ENCODE measurements at places on chromosomes 16 and 17.

- DNase-seq = no peak
These were observed 98.1 kb upstream of the CDYL2 start for GRCh38 chr16:80902306-80903110.

GRCh38 chr17:67601897-67602296 lies 115.8 kb upstream of the NOL11 start:
- DNase-seq = no peak

GRCh38 chr16:88669980-88670379 lies 7.1 kb upstream of the MVD start:
- no peak for DNase-seq

DNA sequence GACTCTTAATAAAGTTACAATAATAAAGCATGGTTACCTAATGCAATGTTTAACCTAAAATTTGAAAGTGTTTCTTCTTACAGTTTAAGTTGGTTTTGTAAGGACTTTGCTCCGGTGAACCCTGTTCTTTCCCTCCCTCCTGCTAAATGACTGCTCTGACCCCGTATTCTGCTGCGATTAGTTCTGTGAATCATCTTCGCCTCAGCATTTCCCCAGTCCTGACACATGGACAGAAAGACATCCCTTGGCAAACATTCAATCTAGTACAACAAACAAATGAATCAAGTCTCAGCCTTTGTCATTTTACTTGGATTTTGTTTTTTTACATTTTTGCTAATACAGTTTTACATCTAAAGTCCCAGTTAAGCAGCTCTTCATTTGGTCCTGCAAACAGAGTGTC lies 15.4 kb downstream of the KCNJ2 start:
- no peak for DNase-seq

- no peak for DNase-seq
These were observed 40.3 kb downstream of the WNT3 start for GRCh38 chr17:46777943-46778915.

GRCh38 chr17:28327031-28327607 lies 8.1 kb downstream of the TMEM97 start:
- no peak for DNase-seq

DNA sequence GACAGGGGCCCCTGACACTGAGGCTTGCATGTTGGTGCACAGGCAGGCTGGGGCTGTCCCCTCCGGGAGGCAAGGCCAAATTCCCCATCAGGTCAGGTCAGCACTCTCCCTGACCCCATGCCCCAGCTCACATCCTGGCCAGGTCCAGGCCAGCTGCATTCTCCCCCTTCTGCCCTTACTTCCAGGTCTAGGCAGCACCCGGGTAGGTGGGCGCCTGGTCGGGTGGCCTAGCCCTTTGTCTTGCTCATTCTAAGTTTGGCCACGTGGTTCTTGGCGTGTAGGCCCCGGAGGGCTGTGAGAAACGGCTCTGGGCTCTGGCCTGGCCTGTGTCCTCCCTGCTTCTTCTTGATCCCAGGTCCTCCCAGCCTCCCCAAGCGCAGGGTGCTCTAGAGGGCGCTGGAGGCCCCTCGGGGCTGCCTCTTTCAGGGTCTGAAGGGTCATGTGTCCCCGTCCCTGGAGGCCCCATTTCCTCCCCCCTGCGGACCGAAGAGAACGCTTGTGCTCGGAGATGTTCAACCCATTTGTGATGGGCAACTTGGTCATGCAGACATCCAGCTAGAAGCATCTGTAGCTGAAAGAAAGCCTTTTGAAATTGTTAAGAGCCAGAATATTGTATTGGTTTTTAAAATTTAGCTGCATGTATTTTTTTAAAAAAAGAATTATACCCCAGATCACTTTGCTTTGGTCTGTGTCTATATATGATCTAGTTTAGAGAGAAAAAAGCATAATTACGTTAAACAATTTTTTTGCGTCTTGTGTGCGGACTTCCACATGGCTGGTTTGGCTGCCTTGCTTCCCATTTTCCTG lies 6.7 kb downstream of the BAHCC1 start:
- no peak for DNase-seq

- DNase-seq = no peak
These were observed 16.8 kb upstream of the ETV4 start for GRCh38 chr17:43562679-43563599.

DNA sequence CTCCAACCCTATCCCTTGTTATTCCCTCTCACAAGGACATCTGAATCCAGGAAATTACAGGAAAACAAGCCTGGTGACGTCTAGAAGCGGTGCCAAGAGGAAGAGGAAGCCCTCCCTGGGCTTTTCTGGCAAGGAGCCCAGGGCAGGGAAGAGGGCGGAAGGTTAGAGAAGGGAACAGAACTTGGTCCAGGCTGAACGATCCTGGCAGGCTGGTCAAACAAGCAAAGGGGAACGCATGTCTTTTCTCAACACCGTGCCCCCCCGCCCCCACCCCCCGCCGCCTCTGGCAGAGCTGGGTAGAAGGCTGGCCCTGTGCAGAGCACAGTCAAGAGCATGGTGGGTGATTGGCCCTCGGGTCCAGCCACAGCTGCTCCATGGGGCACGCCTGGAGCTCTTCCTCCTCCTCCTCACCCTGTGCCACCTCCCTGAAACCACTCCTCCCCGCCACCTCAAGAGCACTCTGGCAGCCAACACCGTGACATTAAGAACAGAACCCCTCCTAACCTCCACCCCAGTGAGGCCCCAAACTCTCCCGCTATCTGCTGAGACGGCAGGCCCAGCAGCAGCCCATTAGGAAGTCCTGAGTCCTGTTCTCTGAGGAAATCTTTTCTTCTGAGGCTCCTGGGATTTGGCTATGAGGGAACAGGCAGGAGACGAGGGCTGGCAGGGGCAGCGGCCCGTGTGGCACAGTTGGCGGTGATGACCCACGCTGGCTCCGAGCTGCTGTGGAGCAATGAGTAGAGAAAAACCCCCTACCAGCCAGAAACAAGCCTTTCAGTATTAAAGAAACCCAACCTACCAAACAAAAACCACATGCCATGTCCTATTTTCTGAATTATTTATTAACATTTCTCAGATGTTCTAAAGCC lies 7.3 kb downstream of the C16orf86 start:
- DNase-seq = no peak

DNA sequence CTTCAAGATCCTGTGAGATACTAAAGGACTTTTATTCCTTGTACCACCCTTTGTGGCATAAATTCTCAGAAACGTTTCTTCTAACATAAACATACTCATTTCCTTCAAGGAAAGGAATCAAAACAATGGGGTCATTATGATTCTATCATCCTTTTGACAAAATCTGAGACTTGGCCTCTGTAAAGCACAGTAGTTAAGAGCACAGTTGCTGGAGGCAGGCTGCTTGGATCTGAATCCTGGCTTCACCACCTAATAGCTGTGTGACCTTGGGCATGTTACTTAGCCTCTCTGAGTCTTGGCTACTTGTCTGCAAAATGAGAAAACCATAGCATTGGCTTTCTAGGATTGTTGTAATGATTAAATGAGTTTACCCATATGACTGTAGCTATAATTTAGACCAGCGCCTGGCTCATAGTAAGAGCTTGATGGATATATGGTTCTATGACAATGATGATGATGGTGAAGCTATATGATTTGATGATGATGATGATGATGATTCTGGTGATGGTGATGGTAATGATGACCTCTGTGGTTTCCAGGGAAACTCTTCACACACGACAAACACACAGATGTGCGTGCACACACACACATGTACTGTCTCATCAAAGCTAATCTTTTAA lies 6.1 kb upstream of the KRT31 start:
- no peak for DNase-seq

GRCh38 chr16:15792563-15792971 lies 64.3 kb downstream of the MYH11 start:
- DNase-seq = no peak

GRCh38 chr17:73480740-73481139 lies 163.5 kb downstream of the SDK2 start:
- DNase-seq = no peak

DNA sequence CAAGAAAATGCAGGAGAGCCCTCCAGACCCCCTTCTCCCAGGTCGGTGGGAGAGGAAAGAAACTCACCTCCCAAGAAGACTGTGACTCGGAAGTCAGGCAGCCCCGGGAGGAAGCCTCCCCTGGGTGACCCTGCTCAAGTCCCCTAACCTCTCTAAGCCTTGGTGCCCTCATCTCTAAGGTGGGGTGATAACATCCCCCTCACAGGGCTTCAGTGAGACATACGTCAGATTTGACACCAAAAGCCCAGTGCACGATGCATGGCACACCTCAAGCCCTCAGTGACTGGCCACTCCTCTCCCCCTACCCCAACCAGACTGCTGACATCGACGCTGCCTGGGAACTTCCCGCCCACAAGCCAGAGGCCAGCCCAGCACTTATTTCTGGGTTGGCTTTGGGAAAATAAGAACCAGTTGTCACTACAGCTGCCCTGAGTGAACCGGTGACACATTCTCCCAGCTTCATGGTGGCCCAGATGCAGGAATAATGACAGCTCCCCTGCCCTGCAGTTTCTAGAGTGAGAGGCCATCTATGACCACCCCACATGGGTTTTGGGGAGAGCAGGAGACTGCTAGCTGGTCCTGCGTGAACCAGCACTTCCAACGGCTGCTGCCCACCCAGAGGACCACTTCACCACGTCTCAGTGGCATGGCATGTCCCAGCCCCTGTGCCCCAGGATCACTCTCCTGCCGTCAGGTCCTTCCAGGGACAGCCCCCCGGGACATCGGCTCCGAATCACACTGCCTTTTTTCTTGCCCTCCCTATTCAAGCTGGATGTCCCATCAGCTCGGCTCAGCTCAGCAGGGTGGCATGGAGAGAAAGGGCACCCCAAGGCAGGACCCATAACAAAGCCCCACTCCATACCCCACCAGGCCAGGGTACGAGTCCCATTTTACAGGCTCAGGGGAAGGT lies 9.5 kb downstream of the KNOP1 start:
- no peak for DNase-seq

DNA sequence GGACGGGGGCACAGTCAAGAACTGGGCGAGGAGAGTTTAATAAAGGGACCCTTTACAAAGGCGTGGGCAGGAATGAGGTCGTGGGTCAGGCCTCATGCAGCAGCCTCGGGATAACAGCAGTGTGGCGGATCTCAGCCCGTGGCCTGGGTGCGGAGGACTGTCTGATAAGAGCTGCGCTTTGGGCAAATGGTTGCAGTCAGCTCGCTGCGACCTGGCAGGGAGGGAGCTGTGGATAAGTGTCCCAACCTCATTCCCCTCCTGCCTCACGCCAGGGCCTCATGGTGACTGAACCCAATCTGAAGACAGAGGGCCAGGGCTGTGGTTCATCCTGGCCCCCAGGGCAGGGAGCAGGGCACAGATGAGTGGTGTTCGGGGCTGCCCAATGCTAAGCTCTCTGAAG lies 13.6 kb downstream of the SMTNL2 start:
- no peak for DNase-seq

DNA sequence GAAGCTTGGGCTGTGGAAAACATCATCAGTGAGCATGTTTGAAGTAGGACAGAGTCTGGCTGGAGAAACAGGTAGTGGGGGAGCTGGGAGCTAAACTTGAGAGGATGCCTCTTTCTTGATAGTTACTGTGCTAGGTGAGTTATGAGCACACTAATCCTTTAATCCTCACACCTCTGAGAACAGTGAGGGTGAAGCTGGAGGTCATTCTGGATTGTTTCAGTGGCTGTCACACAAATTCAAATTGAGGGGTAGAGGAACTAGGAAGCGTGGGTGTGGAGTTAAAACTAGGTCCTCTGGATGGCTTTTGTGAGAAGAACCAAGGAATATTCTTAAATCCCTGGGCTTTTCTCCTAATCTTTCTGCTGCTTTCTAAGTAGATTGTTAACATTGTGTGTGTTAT lies 3.3 kb downstream of the AKAP1 start:
- DNase-seq = no peak

- no peak for DNase-seq
These were observed 26.1 kb downstream of the TNS4 start for GRCh38 chr17:40475234-40475908.

DNA sequence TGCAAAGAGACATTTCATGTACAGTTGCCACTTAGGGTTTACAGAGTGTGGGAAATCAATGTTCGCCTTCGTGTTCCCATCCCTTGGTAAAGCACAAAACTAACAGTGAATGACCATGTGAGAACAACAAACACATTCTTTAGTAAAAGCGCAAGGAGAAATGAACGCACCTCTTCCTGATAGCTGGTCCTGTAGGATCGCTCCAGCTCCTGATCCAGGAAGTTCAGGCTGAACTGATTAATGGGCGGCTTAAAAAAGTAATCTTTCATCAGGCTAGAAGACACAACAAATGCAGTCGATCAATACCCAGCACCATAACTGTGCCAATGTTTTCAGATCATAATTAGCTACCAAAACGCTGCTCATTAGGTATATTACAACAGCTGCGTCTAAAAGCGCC lies 108.3 kb upstream of the CREBBP start:
- DNase-seq = no peak

DNA sequence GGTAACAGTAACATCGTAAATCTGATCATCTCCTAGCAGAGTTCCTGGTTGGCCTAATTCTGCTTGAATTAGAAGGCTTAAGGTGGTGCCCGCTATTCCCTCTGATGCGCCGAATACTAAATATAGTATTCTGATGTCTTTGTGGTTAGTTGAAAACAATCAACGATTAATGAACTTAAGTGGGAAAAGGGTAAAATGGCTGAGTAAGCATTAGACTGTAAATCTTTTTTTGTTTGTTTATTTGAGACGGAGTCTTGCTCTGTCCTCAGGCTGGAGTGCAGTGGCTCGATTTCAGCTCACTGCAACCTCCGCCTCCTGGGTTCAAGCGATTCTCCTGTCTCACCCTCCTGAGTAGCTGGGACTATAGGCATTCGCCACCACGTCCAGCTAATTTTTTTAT lies 13.4 kb downstream of the OR2C1 start:
- no peak for DNase-seq

GRCh38 chr16:66905633-66906539 lies 12.8 kb downstream of the CDH16 start:
- DNase-seq = peak; percentile 77

DNA sequence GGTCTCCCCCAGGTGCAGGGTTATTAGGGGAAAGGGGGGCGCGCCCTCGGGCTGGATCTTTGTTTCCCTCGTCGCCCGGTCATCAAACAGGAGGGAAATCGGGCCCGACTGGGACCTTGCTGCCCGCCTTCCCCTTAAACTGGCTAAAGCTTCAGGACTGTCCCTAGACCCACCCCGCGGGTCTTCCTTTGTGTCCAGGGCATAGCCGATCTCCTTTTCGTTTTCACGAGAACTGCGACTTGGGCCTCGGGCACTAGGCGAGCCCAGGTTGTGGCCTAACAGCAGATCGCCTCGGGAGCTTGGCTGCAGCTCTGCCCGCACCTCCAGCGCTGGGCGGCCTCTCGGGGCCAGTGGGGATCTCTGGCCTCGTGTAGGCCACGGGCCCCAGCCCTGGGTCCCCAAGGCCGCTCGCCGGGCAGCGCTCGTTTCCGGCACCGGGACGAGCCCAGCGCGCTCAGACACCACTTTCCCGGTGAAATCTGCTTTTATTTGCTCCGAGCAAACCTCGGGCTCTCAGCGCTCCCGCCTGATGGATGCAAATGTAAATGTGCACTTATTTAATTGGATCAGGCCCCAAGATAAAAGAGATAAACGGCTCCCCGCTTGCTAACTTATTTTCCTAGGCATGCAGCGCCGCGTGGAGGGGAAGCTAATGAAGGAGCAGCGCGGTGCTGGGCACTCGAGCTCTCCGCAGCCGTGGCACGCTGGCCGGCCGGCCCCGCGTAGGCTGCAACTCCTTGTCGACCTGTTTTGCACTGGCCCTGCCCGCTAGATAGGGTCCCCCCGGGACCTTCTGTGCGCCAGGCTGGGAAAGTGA lies 7.8 kb downstream of the IRX5 start:
- DNase-seq = no peak

GRCh38 chr16:1723450-1724147 lies 17.6 kb downstream of the MAPK8IP3 start:
- DNase-seq = no peak

GRCh38 chr17:13704333-13704732 lies 102.6 kb upstream of the HS3ST3A1 start:
- no peak for DNase-seq
